ENCODE measurements at places on chromosomes 6 and 20. TPM values are rescaled to one million over a fixed set of nuclear protein-coding genes. Genes with fewer than 3 reads are reported as not detected.

The BMP6 gene
- total RNA-seq: not detected

DNA sequence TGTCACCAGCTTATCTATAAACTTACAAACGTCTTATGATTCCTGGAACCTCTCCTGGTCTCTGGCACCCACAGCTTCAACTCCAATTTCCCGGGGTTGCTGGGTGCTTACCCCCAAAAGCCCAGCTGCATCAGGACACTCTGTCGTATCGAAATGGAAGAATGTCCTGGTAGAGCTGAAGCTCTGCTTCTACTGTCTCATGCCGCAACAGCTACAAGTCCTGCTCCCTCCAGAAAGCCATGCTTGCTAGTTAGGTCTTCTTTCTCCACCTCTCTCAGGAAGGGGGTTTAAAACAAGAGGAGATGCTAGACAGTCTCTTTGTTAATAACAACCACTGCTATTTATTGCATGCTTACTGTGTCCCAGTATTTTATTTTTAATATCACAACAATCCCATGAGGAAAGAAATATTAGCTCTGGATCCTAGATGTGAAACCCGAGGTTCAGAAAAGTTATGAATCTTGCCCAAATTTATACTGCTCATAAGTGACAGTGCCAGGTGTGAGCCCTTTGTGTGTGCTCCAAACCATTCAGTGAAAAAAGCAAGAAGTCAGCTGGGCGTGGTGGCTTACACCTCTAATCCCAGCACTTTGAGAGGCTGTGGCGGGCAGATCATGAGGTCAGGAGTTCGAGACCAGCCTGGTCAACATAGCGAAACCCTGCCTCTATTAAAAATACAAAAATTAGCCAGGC is 82.3 kb upstream of the GCM1 start:
- DNase-seq: no peak
- H3K36me3 ChIP-seq: no peaks in the 10 kb centered on the region
- no peaks in the 10 kb centered on the region for H3K27me3 ChIP-seq
- no peaks in the 10 kb centered on the region for H3K4me1 ChIP-seq
- no peak overlapping the region for H3K27ac ChIP-seq
- H3K4me3 ChIP-seq: no peak overlapping the region

GRCh38 chr6:9521152-9521530 is 893.7 kb downstream of the TFAP2A start:
- H3K4me1 ChIP-seq: peaks cover 34% of the 10 kb centered on the region
- H3K4me3 ChIP-seq: no peak overlapping the region
- no peaks in the 10 kb centered on the region for H3K36me3 ChIP-seq

The PPIL6 gene
- total RNA-seq: 13.0 TPM

GRCh38 chr6:124482071-124482491 is 480.2 kb upstream of the RNF217 start:
- no peak overlapping the region for H3K4me3 ChIP-seq
- no peaks in the 10 kb centered on the region for H3K36me3 ChIP-seq
- no peaks in the 10 kb centered on the region for H3K27me3 ChIP-seq
- H3K27ac ChIP-seq: no peak overlapping the region

DNA sequence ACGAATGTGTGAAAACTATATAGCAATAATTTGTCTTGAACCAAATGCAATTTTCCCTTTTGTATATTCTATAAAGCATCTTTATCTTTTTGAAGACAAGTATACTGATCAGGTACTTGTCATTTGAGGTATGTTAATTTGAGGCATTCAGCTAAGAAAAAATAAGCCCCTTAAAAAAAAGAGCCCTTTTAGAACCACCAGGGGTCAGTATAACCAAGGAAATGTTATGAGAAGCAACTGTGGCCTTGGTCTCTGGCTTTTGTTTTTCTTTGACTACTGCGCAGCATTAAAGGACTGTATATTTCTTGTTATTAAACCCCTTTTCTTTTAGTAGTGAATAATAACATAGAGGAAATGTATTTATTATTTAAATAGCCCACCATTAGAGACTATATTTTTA is 43.1 kb downstream of the CD109 start:
- H3K27me3 ChIP-seq: no peaks in the 10 kb centered on the region
- peak; percentile 40 for DNase-seq

DNA sequence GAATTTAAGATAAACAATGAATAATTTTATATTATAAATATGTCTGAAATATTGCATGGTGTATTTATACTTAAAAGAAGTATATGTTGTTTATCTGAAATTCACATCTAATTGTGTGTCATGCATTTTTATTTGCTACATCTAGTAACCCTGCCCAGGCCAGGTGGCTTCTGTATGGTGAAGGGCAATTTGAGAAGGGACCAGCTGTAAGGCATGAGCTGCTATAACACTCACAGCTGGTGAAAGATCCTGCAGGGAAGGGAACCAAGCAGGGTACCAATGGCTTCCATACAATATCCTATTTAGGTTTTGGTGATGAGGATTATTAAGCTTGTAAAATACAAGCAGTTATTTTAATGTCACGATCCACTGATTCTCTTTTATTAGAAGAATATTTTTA is 921.8 kb upstream of the GJE1 start:
- no peaks in the 10 kb centered on the region for H3K27me3 ChIP-seq
- H3K36me3 ChIP-seq: no peaks in the 10 kb centered on the region
- no peak overlapping the region for H3K4me3 ChIP-seq
- no peak overlapping the region for H3K27ac ChIP-seq
- no peak for DNase-seq

The BTNL2 gene
- total RNA-seq: not detected

The CST2 gene
- total RNA-seq: not detected

GRCh38 chr6:77650098-77650663 is 2.7 kb upstream of the MEI4 start:
- no peaks in the 10 kb centered on the region for H3K27me3 ChIP-seq
- no peak overlapping the region for H3K4me3 ChIP-seq
- no peak for DNase-seq
- H3K4me1 ChIP-seq: no peaks in the 10 kb centered on the region
- no peaks in the 10 kb centered on the region for H3K36me3 ChIP-seq

GRCh38 chr6:36671687-36672375 is 6.7 kb upstream of the CDKN1A start:
- H3K4me3 ChIP-seq: no peak overlapping the region
- H3K36me3 ChIP-seq: no peaks in the 10 kb centered on the region
- H3K27me3 ChIP-seq: no peaks in the 10 kb centered on the region
- peaks cover 9% of the 10 kb centered on the region for H3K4me1 ChIP-seq

The GPX5 gene
- not detected for total RNA-seq

The SLC26A8 gene
- not detected for total RNA-seq

GRCh38 chr6:137358273-137358672 is 135.9 kb downstream of the OLIG3 start:
- DNase-seq: peak; percentile 20
- no peaks in the 10 kb centered on the region for H3K27me3 ChIP-seq
- no peak overlapping the region for H3K4me3 ChIP-seq
- no peaks in the 10 kb centered on the region for H3K4me1 ChIP-seq
- H3K27ac ChIP-seq: no peak overlapping the region

DNA sequence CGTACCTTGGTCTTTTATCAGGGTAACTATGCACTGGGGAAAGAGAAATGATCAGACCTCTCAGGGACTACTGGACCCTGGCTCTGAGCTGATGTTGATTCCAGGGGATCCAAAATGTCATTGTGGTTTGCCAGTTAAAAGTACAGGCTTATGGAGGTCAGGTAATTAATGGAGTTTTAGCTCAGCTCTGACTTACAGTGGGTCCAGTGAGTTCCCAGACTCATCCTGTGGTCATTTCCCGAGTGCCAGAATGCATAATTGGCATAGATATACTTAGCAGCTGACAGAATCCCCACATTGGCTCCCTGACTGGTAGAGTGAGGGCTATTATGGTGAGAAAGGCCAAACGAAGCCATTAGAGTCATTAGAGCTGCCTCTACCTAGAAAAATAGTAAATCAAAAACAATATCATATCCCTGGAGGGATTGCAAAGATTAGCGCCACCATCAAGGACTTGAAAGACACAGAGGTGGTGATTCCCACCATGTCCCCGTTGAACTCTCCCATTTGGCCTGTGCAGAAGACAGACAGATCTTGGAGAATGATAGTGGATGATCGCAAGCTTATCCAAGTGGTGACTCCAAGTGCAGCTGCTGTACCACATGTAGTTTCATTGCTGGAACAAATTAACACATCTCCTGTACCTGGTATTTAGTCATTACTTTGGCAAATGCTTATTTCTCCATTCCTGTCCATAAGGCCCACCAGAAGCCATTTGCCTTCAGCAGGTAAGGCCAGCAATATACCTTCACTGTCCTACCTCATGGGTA is 152.4 kb downstream of the THBS2 start:
- H3K27ac ChIP-seq: no peak overlapping the region
- H3K36me3 ChIP-seq: no peaks in the 10 kb centered on the region
- no peaks in the 10 kb centered on the region for H3K4me1 ChIP-seq
- no peak overlapping the region for H3K4me3 ChIP-seq

GRCh38 chr20:63881451-63882226 is 13.3 kb upstream of the DNAJC5 start:
- no peaks in the 10 kb centered on the region for H3K27me3 ChIP-seq
- peaks cover 22% of the 10 kb centered on the region for H3K4me1 ChIP-seq
- no peak overlapping the region for H3K4me3 ChIP-seq
- H3K36me3 ChIP-seq: peaks cover 29% of the 10 kb centered on the region

DNA sequence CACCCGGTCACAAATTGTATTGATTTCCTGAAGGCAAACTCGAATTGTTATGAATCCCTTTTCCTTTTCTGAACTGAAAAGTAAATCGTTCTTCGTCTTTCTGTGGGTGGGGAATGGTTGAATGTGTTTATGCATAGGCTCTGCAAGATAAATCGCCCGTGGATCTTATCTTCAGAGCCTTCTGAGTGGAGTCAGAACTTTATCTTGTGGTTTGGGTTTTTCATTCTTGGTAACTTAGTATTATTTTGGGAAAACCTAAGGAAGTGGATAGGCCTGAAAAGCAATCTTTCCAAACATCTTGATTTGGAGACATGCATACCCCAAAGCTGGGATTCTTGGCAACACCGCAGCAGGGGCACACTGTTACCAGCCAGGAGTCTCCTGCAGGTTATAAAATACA is 122.4 kb downstream of the MAP3K7 start:
- H3K27me3 ChIP-seq: no peaks in the 10 kb centered on the region
- H3K4me1 ChIP-seq: peaks cover 2% of the 10 kb centered on the region
- H3K27ac ChIP-seq: no peak overlapping the region
- H3K36me3 ChIP-seq: no peaks in the 10 kb centered on the region
- H3K4me3 ChIP-seq: no peak overlapping the region

The STK35 gene
- total RNA-seq: 36.7 TPM

DNA sequence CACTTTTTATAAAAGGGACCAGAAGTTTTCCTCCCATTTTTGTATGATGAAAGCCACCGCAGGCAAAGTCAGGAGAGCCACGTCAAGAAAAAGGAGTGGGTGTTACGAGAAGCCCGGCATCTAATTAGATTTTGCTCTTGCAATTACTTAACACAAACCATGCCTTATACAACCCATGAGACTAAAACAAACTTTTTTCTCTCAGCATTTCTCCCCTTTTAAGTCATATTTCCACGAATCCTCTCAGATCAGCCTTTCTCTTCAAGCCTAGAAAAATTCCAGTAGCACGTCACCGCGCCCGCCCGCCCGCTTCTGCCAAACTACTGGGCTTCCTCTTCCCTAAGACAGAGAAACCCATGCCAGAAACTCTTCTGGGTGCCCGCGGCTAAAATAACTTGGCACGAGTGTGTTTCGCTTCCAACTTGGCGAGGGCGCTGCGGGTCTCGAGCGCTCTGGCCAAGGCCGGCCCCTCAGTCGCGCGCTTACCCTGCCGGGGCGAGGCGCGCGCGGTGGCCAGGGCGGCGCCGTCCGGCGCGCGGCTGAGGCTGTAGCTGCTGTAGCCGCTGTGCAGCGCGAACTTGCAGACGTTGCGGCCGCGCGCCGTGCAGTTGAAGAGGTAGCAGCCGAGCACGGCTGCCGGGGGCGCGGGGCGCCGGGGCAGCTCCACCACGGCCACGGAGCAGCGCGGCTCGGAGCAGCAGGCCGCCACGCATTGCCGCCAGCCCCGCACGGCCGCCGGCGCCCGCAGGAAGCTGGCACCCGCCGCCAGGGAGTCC is 1.0 kb downstream of the LRP11 start:
- peak; percentile 83 for DNase-seq
- H3K27ac ChIP-seq: peak overlapping the region; percentile 92
- no peaks in the 10 kb centered on the region for H3K36me3 ChIP-seq
- H3K27me3 ChIP-seq: no peaks in the 10 kb centered on the region
- peak overlapping the region; percentile 73 for H3K4me3 ChIP-seq
- peaks cover 70% of the 10 kb centered on the region for H3K4me1 ChIP-seq

DNA sequence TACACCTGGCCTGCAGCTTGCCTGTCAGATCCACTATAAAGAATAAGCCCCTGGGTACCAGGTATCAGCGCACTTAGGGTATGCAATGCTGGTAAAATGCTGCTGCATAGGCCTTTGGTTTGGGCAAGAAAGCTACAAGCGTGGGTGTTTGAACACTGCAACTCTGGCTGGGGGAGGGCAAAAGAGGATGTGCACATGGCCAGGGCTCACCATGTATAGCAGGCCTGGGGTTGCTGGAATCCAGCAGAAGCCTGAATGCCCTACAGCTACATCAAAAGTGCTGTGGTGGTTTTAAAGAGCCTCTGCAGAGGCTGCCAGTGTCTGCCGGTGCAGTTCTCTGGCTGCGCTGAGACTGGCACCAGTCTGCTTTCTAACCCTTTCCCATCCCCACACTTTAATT is 51.7 kb downstream of the UQCC1 start:
- H3K27ac ChIP-seq: no peak overlapping the region
- no peaks in the 10 kb centered on the region for H3K27me3 ChIP-seq
- peaks cover 19% of the 10 kb centered on the region for H3K4me1 ChIP-seq
- no peak overlapping the region for H3K4me3 ChIP-seq
- H3K36me3 ChIP-seq: peaks cover 7% of the 10 kb centered on the region

The GSTA2 gene
- not detected for total RNA-seq

DNA sequence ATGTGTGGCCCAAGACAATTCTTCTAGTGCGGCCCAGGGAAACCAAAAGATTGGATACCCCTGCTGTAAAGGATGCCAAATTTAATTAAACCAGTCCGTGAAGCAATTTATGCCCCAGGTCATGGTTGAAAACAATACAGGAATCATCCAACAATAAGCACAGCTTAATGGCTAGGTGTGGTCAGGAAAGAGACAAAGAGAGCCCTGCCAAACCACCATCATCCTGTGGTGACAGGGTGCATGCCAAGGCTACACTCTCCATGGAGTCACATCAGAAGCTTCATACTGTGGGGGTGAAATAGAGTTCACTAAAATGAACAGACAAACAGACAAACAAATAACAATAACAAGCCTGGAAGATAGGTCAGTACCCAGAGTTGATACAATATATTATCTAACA is 62.7 kb downstream of the DZANK1 start:
- no peaks in the 10 kb centered on the region for H3K27me3 ChIP-seq
- H3K4me1 ChIP-seq: no peaks in the 10 kb centered on the region
- no peak overlapping the region for H3K27ac ChIP-seq
- no peaks in the 10 kb centered on the region for H3K36me3 ChIP-seq
- DNase-seq: no peak

The TGM3 gene
- total RNA-seq: not detected

The PCSK2 gene
- total RNA-seq: not detected

All from PC-9 (cell line).